SK-N-SH (cell line): ENCODE measurements at places on chromosomes 4 and X. TPM values are rescaled to one million over a fixed set of nuclear protein-coding genes. Genes with fewer than 3 reads are reported as not detected.

The GYG2 gene
- polyA plus RNA-seq: 1.6 and 1.8 TPM in 2 replicates

The CFAP97 gene
- 10.6 and 14.1 TPM in 2 replicates for polyA plus RNA-seq

The FAM9C gene
- polyA plus RNA-seq: 1.9 and 2.6 TPM in 2 replicates

The IKBKG gene
- 32.5 and 36.4 TPM in 2 replicates for polyA plus RNA-seq

The LCORL gene
- 1.9 and 2.7 TPM in 2 replicates for polyA plus RNA-seq

The RGN gene
- 0.05 and 0.06 TPM in 2 replicates for polyA plus RNA-seq

The UNC5C gene
- polyA plus RNA-seq: 3.3 and 5.4 TPM in 2 replicates

The SFRP2 gene
- not detected in 2 replicates for polyA plus RNA-seq

The SCRG1 gene
- 0.16 and 0.24 TPM in 2 replicates for polyA plus RNA-seq

DNA sequence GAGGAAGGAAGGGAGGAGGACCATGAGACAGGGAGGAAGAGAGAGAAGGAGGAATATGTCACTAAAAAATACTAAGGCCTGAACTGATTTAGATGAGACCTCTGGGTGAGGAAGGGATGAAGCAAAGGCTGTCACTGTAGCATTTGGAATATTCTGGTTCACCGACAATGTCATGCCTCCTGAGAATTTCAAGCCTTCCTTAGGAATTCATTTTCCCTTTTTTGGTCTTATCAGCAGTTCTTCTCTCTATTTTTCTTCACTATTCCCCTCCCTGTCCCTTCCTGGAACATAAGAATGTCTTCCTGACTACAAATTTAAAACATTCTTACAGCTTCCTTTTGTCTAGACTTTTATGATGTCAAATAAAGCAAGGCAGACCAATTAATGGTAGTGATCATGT, 527.8 kb downstream of the INPP4B start:
- no peak for DNase-seq

DNA sequence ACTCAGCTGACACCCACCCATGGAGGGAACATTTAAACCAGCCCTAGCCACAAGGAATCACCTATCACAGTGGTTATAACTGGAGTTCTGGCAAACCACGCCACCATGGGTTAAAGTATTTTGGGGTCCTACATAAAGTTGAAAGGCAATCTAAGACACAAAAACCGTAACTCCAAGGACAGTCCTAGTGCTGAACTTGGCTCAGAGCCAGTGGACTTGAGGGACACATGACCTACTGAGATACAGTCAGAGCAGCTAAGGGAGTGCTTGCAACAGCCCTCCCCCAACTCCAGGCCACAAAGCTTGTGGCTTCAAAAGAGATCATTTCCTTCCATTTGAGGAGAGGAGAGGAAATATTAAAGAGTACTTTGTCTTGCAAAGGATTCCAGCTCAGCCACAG, 300.5 kb downstream of the FGF13 start:
- no peak for DNase-seq

GRCh38 chr4:94819371-94820168, 61.8 kb downstream of the BMPR1B start:
- no peak for DNase-seq

- no peak for DNase-seq
Observed at GRCh38 chr4:9970399-9971011, 50.8 kb downstream of the SLC2A9 start.

- DNase-seq: no peak
Observed at GRCh38 chr4:38995660-38996005, 36.6 kb downstream of the TMEM156 start.

DNA sequence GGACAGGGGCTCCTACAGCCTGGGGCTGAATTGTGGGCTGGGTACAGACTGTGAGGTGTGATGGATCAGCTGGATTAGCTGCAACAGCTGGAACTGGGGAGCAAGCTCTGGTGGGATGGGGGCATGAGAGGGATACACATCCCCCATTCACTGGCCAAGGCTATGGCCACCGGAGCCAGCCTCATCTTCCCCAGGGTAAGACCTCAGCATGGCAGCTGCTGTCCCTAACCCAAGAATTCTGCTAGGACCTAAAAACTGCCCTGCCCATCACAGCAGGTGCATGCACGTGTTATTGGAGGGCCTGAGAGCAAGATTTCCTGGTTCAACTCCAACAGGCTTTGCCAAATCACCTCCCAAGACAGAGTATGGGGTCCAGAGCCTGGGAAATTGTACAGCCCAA, 258.6 kb upstream of the AGTR2 start:
- no peak for DNase-seq

DNA sequence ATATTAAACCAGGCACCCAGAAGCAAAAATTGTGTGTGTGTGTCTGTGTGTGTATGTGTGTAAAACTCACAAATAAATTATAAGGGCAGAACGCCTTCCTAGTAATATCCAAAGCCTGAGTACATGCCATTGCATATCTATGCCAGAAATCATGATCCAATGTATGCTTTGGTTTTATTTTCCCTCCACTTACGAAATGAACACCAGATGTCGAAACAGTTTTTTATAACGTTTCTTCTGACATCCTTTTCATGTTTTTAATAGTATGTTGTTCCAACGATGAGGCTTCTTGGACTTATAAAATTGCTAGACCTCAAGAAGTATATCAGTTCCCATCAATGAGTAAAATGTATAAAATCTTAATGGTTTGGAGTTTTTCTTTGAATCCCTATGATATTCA, 55.4 kb downstream of the KCNIP4 start:
- no peak for DNase-seq

DNA sequence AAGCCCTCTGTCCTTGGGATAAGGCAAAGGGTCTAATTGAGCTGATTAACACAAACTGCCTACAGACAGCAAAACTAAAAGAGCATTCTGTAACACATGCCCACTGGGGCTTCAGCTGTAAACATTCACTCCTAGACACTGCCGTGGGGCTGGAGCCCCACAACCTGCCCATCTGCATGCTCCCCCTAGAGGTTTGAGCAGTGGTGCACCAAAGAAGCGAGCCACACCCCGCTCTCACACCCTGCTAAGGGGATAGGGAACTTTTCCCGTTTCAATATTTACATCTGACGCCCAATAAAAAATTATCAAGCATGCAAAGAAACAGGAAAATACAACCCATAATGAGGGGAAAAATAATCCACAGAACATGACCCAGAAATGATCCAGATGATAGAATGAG, 46.9 kb upstream of the HSD17B10 start:
- no peak for DNase-seq

DNA sequence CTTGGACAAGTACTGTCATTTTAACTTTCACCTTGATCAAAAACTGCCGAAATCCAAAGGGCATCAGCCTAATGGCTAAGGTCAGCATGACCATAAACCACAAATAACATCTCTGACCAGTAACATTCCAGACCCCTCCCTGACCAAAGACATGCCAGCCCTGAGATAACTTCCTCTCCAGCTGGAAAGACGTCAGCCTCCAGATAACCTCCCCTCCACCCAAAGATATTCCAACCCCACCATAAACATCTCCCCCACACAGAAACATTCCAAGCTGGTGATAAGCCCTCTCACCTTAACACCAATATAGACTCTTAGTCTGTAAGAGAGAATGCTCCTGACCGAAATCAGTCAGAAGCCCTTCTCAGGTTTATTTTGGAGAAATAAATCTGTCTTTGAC, 7.4 kb downstream of the PPP1R2C start:
- no peak for DNase-seq

- no peak for DNase-seq
Observed at GRCh38 chr4:10020871-10021652, at the start of gene SLC2A9. Gene SLC2A9, minus strand, starts transcription at chr4:10021497. Its CDS starts 68 bp downstream, at chr4:10021429.

GRCh38 chrX:37380924-37381323, 31.8 kb downstream of the PRRG1 start:
- no peak for DNase-seq

DNA sequence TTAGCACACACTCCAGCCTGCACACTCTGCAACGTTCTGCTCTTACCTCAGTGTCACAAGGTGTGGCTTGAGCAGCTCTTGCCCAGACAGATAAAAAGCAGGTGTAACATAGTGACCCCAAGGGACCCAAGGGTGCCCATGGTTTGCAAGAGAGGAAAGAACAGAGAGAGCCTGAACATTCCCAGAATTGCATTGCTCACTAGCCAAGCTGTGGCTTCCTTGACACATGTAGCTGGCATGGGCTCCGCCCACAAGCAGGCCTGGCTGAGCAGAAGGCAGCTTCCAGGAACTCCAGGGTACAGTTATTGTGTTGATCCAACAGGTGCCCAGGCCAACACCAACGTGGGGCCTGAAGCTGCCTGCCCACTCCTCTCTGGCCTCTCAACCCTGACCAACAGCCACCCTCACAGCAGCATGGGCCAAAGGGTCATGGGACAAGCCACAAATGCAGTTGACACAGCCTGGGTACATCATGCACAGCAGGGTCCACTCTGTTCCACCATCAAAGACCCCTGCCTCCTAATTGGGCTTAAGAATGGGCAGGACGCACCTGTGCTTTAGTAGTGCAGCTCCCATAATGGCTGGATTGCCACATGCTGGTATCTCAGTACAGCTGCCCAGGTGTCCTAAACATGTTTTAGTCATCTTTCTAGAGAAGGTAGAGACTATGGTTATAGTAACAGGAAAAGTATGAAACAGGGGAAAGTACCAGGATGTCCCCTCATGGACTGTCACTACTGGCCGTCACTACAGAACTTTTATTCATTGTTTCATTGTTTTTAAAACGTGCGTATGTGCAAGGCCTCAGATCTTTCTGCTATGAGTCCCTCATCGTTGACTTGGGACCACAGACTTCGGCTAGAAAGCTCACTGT, 73.7 kb upstream of the ACSL1 start:
- DNase-seq: no peak

DNA sequence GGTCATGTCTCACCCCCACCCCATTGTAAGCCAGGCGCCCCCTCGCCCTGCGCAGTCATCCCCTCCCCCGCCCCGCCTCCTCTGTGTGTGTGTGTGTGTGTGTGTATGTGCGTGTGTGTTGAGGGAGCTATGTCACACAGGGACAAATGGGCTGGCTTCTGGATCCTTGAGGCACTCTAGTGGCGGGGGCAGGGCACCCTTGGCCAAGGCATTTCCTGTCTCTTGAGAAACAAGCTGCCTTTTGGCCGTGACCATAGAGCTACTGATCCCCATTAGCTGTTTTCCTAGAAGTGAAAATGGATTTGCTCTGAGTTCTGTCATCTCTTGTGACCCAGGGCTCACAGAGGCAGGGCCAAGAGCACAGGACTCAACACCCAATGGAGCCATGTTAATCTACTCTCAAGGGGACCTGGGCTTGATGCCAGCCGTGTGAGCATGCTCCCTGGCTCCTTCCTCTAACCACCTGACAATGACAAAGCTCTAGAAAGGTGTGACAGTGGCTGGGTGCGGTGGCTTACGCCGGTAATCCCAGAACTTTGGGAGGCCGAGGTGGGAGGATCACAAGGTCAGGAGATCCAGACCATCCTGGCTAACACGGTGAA, 162.5 kb upstream of the BCOR start:
- no peak for DNase-seq

- no peak for DNase-seq
Observed at GRCh38 chr4:91990726-91991125, 313.0 kb upstream of the GRID2 start.

- no peak for DNase-seq
Observed at GRCh38 chr4:52877036-52877435, 14.9 kb downstream of the RASL11B start.

DNA sequence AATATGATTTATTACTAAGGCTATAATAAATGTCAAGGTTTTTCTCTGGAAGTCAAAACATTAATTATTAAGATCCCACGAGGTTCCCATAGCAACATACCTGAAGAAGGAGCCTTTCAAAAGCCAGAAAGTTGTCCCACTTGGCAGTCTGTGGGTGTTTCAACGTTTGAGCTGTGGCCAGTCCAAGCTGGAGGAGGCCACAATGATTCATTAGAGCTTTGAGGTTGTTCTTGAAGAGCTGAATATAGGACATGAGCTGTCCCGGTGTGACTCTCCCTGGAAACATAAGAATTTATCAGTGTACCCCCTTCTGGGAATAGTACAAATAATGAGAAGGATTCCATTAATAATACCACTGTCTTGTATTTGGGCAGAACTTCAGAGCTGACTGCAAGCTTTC, 92.1 kb downstream of the SCFD2 start:
- no peak for DNase-seq

- DNase-seq: no peak
Observed at GRCh38 chrX:150773117-150773516, 79.9 kb downstream of the MTMR1 start.

DNA sequence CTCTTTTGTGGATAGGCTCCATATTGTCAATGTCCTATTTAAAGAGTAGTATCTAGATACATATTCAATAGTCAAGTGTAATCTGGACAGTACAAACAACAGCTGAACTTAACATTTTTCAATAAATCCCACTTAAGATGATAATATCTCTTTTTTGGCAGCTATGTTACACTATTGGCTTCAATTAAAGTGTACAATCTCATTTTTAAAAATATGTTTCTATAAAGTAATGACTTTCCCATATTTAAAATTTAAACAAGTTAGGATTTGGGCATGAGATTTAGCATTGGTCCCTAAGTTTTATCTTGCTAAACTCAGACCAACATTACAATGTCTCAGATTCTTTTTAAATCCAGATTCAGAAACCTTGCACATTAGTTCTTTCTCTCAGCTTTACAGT, 7.9 kb upstream of the JCHAIN start:
- DNase-seq: no peak

GRCh38 chr4:181877329-181877848, 365.8 kb upstream of the TENM3 start:
- DNase-seq: no peak

GRCh38 chr4:8435656-8436121, 4.8 kb downstream of the ACOX3 start:
- DNase-seq: no peak

GRCh38 chrX:129875669-129876068, 30.3 kb upstream of the UTP14A start:
- no peak for DNase-seq

DNA sequence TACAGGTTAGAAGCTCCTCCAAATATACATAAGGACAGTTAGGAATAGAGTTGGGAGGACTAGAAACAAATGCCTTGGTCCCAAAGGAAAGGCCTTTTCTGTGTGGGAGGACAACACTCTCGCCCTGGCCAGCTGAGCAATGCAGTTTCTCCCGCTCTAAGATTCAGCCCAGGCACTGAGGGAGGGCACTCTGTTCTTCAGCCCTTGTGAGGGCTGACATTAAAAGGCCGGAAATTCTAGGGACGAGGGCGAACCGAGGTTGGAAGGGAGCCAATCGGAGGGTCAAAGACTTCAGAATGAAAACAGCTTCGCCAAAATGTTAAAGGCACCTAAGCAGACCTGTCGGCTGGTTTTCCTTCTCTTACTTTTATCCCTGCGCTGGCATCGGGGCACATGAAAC, 2.9 kb upstream of the PTCHD1 start:
- no peak for DNase-seq
